RPMI8226 (cell line): ENCODE measurements at places on chromosomes 16 and 17.

- no peak for DNase-seq
Measured at GRCh38 chr16:82987767-82988166, 361.0 kb downstream of the CDH13 start.

DNA sequence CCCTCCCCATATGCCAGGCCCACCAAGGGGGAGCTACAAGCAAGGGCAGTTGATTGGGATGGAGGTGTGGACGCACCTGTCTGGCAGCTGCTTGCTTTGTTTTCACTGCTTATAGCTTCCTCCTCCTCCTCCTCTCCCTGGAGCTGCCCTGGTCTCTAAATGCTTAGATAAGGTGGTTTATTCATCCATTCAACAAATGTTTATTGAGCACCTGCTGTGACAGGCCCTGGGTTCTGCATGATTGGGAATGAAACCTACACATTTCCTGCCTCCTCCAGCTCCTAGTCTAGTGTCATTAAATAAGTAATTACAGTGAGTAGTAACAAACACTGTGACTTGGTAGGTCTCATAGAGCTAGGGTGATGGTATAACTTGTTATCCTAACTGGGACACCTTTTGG lies 17.4 kb upstream of the MAP3K14 start:
- DNase-seq, result no peak

- no peak for DNase-seq
Measured at GRCh38 chr17:20975566-20975965, 67.2 kb downstream of the USP22 start.

GRCh38 chr16:80480664-80481063 lies 60.1 kb upstream of the DYNLRB2 start:
- peak; percentile 4 for DNase-seq

GRCh38 chr17:13952009-13952750 lies 117.1 kb upstream of the COX10 start:
- no peak for DNase-seq

DNA sequence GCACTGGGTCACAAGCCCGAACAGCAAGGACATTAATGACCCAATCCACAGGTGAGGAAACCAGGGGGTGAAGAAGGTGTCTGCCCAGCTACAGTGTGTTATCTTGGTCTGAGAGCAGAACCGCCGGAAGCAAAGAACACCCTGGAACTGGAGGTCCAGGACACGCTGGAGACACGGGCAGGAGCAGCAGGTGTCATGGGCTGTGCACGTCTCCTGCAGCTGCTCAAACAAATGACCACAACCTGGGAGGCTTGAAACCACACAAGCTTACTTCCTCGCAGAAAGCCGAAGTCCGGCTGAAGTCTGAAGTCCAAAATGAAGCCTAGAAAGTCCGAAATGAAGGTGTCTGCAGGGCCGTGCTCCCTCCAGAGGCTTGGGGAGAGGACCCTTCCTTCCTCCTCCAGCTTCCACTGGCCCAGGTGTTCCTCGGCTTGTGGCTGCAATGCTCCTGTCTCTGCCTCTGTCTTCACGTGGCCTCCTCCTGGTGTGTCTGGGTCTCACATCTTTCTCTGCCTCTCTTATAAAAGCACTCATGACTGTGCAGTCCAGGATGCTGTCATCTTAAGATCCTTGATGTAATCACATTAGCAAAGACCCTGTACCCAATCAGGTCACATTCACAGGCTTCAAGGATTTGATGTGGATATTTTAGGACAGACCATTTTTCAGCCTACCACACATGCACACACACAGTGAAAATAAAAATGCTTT lies 351.2 kb downstream of the C16orf95 start:
- DNase-seq, result peak; percentile 10

DNA sequence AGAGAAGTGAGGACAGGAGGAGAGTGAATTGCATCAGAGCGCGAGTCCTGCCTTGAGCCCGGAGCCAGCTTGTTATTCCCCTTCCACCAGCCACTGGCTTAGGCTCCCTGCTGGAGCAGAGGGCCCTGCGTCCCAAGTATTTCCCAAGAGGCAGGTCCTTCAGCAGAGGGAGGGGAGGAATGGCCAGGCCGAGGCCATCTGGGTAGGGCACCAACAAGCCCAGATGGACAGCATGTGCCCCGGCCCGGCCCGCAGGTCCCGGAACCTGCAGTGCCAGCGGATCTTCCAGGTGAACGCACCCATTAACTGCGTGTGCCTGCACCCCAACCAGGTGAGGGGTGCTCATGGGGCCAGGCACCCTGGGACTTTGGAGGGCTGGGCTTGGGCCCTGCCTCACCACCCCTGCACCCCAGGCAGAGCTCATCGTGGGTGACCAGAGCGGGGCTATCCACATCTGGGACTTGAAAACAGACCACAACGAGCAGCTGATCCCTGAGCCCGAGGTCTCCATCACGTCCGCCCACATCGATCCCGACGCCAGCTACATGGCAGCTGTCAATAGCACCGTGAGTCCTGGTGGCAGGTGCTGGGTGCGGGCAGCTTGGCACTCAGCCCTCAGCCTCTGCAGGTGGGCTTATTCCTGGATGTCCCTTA lies 1.7 kb downstream of the MLST8 start:
- DNase-seq, result no peak

- peak; percentile 78 for DNase-seq
Measured at GRCh38 chr16:88976366-88977017, 515 bp downstream of the CBFA2T3 start.

- DNase-seq, result no peak
Measured at GRCh38 chr16:72201387-72201786, 29.4 kb upstream of the PMFBP1 start.

GRCh38 chr16:12060751-12061150 lies 84.2 kb downstream of the SNX29 start:
- DNase-seq, result no peak
